ENCODE measurements at places on chromosomes 6 and 20.

GRCh38 chr6:150981095-150981494 is 115.6 kb downstream of the MTHFD1L start:
- no peaks in the 10 kb centered on the region for H3K4me1 ChIP-seq
- H3K36me3 ChIP-seq: no peaks in the 10 kb centered on the region

- H3K4me1 ChIP-seq: no peaks in the 10 kb centered on the region
- no peak overlapping the region for H3K27ac ChIP-seq
- no peak overlapping the region for H3K4me3 ChIP-seq
- peaks cover 9% of the 10 kb centered on the region for H3K36me3 ChIP-seq
Observed at GRCh38 chr6:52493669-52494068, 73.5 kb downstream of the EFHC1 start.

GRCh38 chr6:113530769-113531168 is 326.4 kb upstream of the MARCKS start:
- no peaks in the 10 kb centered on the region for H3K27me3 ChIP-seq
- H3K4me3 ChIP-seq: no peak overlapping the region
- H3K4me1 ChIP-seq: no peaks in the 10 kb centered on the region
- DNase-seq: no peak

GRCh38 chr20:6769903-6770785 is 2.7 kb downstream of the BMP2 start:
- no peaks in the 10 kb centered on the region for H3K36me3 ChIP-seq
- peaks cover 12% of the 10 kb centered on the region for H3K27me3 ChIP-seq
- H3K4me1 ChIP-seq: peaks cover 10% of the 10 kb centered on the region
- H3K4me3 ChIP-seq: peak overlapping the region; percentile 47
- DNase-seq: peak; percentile 23
- H3K27ac ChIP-seq: no peak overlapping the region

GRCh38 chr6:156980515-156980914 is 203.3 kb downstream of the ARID1B start:
- H3K27ac ChIP-seq: no peak overlapping the region
- peaks cover 87% of the 10 kb centered on the region for H3K4me1 ChIP-seq
- H3K27me3 ChIP-seq: peaks cover 7% of the 10 kb centered on the region

DNA sequence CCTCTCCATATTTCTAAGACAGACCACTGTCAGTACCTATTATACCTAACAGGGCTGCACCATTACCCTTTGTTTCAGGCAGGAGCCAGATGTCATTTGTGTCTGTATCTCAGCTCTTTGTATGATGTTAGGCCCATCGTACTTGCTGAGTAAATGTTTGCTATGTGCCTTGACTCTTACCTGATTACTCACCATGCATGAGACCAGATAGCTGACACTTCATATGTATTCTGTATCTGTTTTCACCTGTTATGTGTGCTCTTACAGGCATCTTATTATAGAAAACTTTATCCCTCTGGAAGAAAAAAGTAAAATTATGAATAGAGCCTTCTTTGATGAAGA is 31.7 kb upstream of the ASXL1 start:
- no peak overlapping the region for H3K4me3 ChIP-seq
- peaks cover 26% of the 10 kb centered on the region for H3K36me3 ChIP-seq
- no peaks in the 10 kb centered on the region for H3K4me1 ChIP-seq

GRCh38 chr6:90272895-90273294 is 23.7 kb downstream of the BACH2 start:
- H3K27ac ChIP-seq: peak overlapping the region; percentile 58
- DNase-seq: no peak
- no peak overlapping the region for H3K4me3 ChIP-seq
- H3K27me3 ChIP-seq: peaks cover 19% of the 10 kb centered on the region
- no peaks in the 10 kb centered on the region for H3K36me3 ChIP-seq
- peaks cover 25% of the 10 kb centered on the region for H3K4me1 ChIP-seq

DNA sequence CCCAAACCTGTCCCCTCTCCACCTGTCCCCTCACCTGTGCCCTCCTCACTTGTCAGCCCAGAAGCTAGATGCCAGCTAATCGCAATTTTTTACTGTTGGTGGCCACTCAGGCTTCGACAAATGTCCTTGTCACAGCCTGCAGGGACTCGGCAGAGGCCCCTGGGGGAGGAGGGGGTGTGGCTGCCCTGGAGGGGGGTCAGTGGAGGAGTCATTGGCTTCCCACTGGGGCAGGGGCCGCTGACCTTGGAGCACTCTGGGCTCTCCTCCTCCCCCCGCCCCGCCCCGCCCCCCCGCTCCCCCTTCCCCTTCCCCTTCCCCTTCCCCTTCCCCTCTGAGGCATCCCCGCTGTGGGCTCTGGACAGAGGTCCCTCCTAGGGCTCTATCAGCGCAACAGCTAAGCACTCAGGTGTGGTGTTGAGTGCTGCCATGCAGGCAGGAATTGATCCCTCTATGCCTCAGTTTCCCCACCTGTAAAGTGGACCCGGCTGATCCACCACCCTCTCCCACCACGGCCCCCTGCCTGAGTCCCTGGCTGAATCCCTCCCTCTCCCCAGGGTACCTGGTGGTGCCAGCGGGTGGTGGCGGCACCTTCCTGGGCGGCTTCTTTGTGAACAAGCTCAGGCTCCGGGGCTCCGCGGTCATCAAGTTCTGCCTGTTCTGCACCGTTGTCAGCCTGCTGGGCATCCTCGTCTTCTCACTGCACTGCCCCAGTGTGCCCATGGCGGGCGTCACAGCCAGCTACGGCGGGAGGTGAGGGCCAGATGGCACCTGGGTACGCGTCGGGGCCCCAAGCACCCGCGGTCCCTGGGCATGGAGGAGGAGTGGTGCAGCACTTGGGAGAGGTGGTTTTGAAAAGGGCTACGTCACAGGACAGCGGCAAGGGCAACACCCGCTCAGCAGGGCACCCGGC is 23.8 kb downstream of the SLCO4A1 start:
- H3K4me1 ChIP-seq: no peaks in the 10 kb centered on the region
- no peak for DNase-seq
- no peaks in the 10 kb centered on the region for H3K36me3 ChIP-seq
- no peak overlapping the region for H3K4me3 ChIP-seq

GRCh38 chr20:51573576-51574243 is 31.2 kb upstream of the NFATC2 start:
- H3K27ac ChIP-seq: no peak overlapping the region
- no peak for DNase-seq
- peaks cover 2% of the 10 kb centered on the region for H3K27me3 ChIP-seq
- H3K36me3 ChIP-seq: peaks cover 4% of the 10 kb centered on the region

DNA sequence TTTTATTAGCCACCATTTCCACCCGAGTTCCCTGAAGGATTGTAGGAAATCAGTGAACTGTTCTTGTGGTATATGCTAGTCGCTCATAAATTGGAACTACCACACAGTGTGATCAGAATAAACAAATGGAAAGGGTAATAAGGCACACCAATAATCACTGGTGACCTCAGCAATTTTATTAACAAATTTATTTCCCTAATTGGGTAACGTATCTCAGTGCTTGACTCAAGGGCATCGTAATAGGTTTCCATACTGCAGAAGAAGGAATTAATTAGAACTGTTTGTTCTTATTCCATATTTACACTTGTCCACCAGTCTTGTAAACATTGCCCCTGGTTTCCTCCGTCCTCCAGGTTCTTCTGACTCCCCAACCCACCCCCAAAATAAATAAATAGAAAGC is 10.0 kb upstream of the UQCC2 start:
- peaks cover 2% of the 10 kb centered on the region for H3K27me3 ChIP-seq
- no peak for DNase-seq
- no peaks in the 10 kb centered on the region for H3K36me3 ChIP-seq
- H3K4me3 ChIP-seq: no peak overlapping the region

Measured in immature natural killer cell (primary cell).